ENCODE measurements at places on chromosomes 11 and 22.

GRCh38 chr11:125111001-125111342, 454 bp downstream of the TMEM218 start:
- H3K4me3 ChIP-seq: peak overlapping the region; percentile 89
- no peaks in the 10 kb centered on the region for H3K4me1 ChIP-seq
- no peaks in the 10 kb centered on the region for H3K27me3 ChIP-seq
- no peaks in the 10 kb centered on the region for H3K36me3 ChIP-seq

DNA sequence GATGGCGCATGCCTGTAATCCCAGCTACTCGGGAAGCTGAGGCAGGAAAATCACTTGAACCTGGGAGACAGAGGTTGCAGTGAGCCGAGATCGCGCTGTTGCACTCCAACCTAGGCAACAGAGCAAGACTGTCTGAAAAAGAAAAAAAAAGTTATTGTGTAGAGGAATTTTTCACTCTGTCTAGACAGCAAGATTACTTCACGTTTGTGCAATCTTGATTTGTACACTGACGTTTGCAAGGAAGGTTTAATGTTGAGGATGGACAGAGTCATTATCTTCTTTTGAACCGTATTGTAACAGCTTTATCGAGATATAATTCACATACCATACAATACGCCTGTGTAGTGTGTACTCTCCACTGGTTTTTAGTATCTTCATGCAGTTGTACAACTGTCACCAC, 3.7 kb downstream of the CTTN start:
- H3K27me3 ChIP-seq: no peaks in the 10 kb centered on the region
- H3K4me1 ChIP-seq: peaks cover 51% of the 10 kb centered on the region
- DNase-seq: no peak
- peaks cover 13% of the 10 kb centered on the region for H3K36me3 ChIP-seq
- no peak overlapping the region for H3K4me3 ChIP-seq

- H3K27me3 ChIP-seq: no peaks in the 10 kb centered on the region
- H3K4me3 ChIP-seq: no peak overlapping the region
- no peaks in the 10 kb centered on the region for H3K36me3 ChIP-seq
- DNase-seq: no peak
- H3K4me1 ChIP-seq: peaks cover 29% of the 10 kb centered on the region
Measured at GRCh38 chr11:118128721-118129470, 23.7 kb downstream of the SCN4B start.

GRCh38 chr22:27125539-27125938, 468.2 kb downstream of the MIAT start:
- H3K4me3 ChIP-seq: no peak overlapping the region
- no peaks in the 10 kb centered on the region for H3K4me1 ChIP-seq
- no peak overlapping the region for H3K27ac ChIP-seq
- H3K36me3 ChIP-seq: no peaks in the 10 kb centered on the region
- H3K27me3 ChIP-seq: no peaks in the 10 kb centered on the region

DNA sequence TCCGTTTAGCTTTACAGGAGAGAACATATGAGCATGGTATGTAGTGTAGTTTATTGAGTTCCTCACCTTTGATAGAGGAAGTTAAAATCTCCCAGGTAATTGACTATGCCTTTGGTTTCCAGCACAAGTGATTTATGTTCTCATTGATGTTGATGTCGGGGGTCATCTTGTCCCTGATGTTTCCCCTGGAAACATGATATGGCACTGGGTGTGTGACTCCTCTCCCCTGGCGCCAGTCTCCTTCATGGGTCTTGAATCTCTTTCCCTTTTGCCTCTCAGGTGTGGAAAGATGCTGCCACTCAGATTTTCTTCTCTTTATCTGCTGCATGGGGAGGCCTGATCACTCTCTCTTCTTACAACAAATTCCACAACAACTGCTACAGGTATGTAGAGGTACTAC, 28.3 kb downstream of the SLC6A5 start:
- H3K36me3 ChIP-seq: no peaks in the 10 kb centered on the region
- H3K27me3 ChIP-seq: no peaks in the 10 kb centered on the region
- DNase-seq: no peak
- no peak overlapping the region for H3K4me3 ChIP-seq
- no peak overlapping the region for H3K27ac ChIP-seq

DNA sequence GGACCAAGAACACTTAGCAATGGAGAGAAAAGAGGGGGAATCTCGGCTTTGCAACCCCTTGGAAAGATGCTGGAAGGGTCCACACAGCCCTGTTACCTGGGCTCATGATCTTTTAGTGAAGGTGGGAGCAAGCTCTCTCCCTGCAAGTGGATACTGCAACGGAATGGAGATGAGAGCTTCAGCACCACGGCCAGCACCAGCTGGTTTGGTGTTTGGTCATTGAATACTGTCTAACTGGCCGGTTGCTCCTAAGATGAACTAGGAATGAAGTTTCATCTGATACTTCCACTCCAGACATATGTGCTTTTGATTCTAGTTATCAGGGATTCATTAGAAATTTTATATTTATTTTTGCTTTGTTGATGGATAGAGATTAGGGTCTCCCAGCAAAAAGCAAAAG, 16.3 kb downstream of the HTR3A start:
- H3K4me1 ChIP-seq: no peaks in the 10 kb centered on the region
- H3K4me3 ChIP-seq: no peak overlapping the region
- DNase-seq: no peak
- H3K27me3 ChIP-seq: peaks cover 4% of the 10 kb centered on the region
- H3K27ac ChIP-seq: no peak overlapping the region
